ENCODE measurements at places on chromosomes 4 and X.

GRCh38 chrX:71301195-71301924 lies at the start of gene ITGB1BP2:
Gene ITGB1BP2 (plus strand): TSS chrX:71301750. CDS start chrX:71301807, 57 bp downstream.
- peak; percentile 55 for DNase-seq

GRCh38 chr4:94934864-94935263 lies 177.1 kb downstream of the BMPR1B start:
- DNase-seq = no peak

GRCh38 chr4:19512086-19512485 lies 739.6 kb upstream of the SLIT2 start:
- DNase-seq = no peak

DNA sequence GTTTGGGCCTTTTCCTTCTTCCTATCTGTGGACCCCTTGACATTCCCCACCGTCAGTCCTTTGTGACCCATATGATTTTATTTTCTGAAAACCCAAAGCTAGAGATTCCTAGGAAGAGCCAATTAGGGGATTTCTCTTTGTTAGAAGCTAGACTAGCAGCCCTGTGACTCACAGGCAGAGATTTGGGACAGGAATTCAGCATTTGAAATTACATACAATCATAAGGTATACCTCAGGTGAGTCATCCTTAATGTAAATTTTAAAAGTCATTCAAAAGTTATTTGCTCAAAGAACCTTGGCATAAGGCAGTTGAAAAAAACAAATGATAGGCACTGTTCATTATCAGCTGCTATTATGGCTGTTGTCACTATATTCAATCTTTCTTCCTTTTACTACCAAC lies 40.6 kb downstream of the USP26 start:
- no peak for DNase-seq

DNA sequence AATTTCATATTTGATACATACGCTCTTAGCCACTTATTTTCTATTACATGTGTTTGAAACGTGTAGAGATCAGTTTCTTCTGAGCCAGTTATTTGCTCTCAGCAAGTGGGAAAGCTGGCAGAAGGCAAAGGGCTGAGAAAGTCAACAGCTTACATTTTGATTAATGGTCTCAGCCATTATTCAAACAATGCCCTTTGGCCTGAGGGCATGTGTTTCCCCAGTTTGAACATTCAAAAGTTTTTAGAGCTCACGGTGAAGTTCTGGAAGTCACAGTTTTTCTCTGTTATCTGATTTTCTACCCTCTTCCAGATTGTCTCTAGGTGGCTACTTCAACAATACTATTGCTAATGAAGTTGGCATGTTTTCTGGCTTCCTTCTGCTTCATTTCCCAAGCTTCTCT lies 591.8 kb upstream of the CPEB2 start:
- DNase-seq = no peak

- no peak for DNase-seq
Observed at GRCh38 chrX:153773741-153774575, 6.9 kb upstream of the SRPK3 start.

DNA sequence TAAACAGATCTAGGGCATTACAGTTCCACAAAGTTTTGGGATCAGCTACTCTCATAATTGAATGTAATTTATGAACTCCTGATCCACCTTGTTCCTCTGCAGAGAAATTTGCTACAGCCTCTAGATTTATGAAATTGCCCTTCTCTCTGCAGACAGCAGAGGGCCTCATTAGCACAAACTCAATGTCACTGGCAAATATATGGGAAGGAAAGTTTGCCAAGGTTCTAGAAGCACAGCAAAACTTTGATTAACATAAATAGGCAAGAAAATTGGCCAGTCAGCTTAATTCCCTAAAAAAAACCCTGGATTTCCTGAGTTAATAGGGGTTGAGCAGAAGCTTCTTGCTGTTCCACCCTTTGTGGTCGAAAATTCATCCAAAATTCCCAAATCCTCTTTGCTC lies 31.5 kb downstream of the PRPS1 start:
- DNase-seq = peak; percentile 47

- DNase-seq = no peak
Observed at GRCh38 chrX:861921-862320, 231.3 kb downstream of the SHOX start.

DNA sequence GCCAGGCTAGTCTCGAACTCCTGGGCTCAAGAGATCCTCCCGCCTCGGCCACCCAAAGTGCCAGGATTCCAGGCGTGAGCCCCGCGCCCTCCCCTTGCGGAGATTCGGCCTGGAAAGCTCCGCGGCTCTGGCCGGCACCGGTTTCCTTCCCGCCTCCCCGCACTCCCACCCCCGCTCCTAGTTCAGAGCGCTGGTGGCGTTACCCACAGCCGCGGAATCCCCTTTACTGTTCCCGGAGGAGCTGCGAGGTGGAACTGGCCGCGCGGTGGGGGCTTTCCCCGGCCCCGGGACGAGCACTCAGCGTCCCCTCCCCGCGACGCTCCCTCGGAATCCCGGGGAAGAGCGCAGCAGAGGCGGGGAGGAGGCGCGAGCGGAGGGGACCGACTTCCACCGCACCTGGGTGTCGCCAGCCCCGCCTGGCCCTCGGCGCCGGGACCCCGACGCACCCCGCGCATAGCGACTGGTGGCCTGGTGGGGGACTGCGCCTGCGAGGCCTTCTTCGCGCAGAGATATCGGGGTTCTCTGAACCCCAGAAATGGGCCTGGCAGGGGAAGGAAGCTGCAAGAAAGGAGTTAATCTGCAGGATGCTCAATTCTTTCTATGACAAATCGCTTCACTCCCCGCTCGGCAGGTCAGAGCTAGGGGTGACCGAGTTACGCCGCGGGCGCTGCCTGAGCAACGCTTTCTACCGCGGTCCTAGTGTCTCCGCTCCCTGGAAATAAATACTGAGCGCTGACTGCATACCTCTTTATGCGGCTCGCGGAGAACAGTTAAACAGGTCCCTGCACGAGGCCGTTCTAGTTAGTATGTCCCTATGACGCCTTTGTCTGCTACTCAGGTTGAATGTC lies 14.6 kb upstream of the SLC25A4 start:
- no peak for DNase-seq

DNA sequence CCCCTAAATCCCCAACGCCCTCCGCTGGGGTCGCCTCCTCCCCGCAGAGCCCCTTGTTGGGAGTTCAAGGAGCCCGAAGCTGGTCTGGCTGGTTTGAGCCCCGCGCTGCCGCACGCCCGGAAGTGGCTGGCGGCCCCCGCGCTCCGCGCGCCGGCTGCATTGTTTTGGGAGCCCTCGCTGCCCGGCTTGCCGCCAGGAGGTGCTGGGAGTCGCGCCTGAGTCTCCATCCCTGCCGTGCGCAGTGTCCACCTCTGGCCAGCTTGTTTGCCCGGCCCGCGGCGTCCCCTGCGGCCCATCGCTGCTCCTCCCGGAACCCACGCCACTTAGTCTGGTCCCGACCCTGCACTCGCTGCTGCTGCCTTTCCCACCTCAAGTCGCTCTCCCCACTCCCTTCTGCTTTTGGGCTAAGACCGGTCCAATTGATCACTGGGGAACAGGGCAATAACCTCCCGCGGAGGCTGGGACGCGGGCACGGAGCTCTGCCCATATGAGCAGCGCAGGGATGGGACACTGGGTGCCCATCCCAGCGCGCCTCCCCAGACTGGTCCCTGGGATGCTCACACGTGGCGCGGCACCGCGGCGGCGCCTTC lies 2.2 kb upstream of the SFRP2 start:
- DNase-seq = peak; percentile 15

- DNase-seq = no peak
Observed at GRCh38 chr4:13892739-13893105, 265.2 kb upstream of the BOD1L1 start.

DNA sequence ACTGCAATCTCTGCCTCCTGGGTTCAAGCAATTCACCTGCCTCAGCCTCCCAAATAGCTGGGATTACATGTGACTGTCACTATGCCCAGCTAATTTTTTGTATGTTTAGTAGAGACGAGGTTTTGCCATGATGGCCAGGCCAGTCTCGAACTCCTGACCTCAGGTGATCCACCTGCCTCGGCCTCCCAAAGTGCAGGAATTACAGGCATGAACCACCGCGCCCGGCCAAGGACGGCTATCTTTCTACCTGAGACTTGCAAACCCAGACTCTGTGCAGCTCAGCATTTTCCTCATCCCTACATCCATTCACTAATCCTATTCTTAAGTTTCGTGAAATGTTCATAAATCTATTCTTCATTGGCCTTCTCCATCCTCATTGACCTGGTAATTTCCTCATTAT lies 330.0 kb downstream of the ANTXR2 start:
- DNase-seq = no peak

- no peak for DNase-seq
Observed at GRCh38 chr4:169033660-169034059, 23.6 kb upstream of the CBR4 start.

DNA sequence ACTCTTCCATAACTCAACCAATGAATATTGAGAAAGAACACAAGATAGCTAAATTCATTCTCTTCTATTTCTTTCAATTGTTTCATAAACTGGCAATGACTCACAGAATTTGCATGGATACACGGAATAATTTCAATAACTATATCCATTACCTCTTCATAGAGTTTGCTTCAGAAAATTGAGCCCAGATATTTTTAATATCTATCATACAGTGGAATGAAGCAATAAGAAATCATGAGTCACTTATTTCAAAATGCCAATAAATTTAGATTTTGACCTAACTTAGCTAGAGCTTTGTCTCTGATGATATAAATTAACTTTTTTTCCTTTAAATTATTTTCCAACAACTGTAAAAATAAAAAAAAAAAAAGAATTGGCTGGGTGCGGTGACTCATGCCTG lies 22.2 kb upstream of the MANBA start:
- no peak for DNase-seq

GRCh38 chr4:182338746-182339145 lies 95.5 kb downstream of the TENM3 start:
- DNase-seq = no peak

DNA sequence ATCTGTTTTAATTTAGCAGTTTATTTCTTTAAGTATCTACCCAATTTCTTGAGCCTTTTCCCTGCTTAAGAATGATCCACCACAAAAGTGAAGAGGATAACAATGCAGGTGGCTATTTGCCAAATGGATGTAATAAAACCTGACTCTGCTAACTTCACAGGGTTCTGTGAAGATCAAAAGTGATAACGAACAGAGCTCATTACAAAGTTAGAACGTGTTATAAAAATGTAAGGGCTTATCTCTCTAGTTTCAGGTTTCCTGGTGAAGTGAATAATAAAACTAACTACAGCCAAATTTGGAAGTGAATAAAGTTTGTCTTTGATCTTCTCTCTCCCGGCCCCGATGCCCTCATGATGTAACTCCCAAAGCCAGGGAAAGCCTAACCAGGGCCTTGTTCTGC lies 497.9 kb downstream of the SMARCA1 start:
- no peak for DNase-seq

DNA sequence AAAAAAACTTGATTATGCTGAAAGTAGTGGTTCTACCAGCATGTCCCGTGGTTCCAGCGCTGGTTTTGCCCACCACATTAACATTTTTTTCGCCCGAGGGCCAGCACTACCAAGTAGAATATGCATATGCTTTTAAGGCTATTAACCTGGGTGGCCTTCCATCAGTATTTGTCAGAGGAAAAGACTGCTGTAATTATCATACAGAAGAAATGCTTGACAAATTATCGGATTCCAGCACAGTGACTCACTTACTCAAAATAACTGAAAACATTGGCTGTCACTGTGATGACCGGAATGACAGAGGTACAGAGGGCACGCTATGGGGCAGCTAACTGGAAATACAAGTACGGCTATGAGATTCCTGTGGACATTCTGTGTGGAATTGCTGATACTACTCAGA lies 34.6 kb downstream of the PRPS2 start:
- no peak for DNase-seq

- peak; percentile 10 for DNase-seq
Observed at GRCh38 chrX:124211312-124211942, 121.0 kb upstream of the TEX13D start.

GRCh38 chrX:68710870-68711576 lies 63.6 kb downstream of the STARD8 start:
- peak; percentile 31 for DNase-seq

GRCh38 chrX:13198056-13198761 lies 121.6 kb downstream of the ATXN3L start:
- no peak for DNase-seq

DNA sequence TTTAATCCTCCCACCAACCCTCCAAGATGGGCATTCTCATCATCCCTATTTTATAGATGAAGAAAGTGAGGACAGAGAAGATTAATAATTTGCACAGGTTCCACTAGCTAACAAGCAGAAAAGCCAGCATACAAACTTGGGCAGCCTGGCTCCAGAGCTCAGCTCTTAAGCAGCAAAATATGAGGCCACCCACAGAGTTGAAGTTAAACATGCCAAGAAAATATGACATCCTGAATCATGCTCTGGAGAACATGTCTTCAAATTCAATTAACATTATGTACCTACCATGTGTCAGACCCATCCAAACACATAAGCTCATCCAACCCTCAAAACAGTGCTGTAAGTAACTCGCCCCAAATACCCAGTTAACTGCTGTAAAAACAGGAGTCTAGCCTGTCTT lies 33.9 kb downstream of the USP46 start:
- DNase-seq = no peak

DNA sequence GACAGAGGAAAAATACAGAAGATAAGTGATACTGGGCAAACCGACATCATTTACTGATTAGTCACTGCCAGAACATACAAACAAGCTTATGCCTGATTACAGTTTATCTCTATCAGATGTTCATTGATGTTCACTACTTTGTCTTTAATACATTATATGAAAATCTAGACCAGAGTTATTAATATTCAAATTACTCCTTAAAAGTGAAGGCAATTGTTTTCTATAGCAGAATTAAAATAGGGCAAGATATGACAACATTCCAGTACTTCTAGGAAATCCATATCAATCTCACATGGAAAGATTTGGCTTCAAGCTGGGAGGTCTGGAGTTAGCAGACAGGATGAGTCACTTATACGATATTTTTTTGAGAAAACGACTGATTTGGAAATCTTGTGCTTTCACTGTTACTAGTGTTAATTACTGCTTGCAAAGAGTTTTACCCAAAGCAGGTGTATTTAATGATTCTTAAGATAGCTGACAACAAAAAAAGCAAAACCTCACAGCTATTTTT lies 31.8 kb downstream of the HPGD start:
- no peak for DNase-seq

DNA sequence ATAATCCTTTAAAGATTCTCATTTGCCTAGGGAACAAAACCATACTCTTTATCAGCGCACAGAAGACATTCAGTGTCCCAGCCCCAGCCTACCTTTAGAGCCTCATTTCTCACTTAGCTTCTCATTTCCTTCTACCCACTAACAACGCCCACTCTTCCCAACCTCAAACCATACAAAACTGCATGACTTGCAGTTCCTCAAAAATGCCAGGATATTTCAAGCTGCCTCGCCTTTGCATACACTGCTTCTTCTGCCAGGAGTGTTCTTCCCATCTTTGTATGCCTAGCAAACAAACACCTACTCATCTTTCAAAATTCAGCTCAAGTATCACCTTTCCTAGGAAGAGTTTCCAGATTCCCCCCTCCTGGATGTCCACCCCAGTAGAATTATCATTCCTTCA lies 129.9 kb upstream of the ADGRL3 start:
- DNase-seq = peak; percentile 13

GRCh38 chrX:55593296-55593695 lies 29.9 kb upstream of the FOXR2 start:
- no peak for DNase-seq

DNA sequence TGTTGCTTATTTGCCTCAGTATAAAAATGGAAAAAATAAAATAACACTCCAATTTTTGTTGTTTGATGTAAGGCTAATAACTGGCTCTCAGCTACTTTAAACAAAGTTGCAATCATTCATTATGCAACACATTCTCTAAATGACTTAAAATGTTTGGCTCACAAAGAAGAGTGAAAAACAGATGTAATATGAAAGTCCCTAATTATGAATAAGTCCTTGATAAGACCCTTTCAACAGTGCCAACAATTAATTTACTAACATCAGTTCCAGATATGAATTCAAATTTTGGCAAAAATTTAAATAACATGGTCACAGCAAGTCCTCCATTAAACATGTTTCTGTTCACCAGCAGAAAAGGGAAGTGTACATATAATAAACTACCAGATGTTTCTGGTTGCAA lies 69.8 kb downstream of the PAPSS1 start:
- no peak for DNase-seq
